ENCODE measurements at places on chromosomes 2 and 18. TPM values are rescaled to one million over a fixed set of nuclear protein-coding genes. Genes with fewer than 3 reads are reported as not detected.
A peak's percentile ranks its signal among the peaks of the same experiment; 100 is the strongest.

DNA sequence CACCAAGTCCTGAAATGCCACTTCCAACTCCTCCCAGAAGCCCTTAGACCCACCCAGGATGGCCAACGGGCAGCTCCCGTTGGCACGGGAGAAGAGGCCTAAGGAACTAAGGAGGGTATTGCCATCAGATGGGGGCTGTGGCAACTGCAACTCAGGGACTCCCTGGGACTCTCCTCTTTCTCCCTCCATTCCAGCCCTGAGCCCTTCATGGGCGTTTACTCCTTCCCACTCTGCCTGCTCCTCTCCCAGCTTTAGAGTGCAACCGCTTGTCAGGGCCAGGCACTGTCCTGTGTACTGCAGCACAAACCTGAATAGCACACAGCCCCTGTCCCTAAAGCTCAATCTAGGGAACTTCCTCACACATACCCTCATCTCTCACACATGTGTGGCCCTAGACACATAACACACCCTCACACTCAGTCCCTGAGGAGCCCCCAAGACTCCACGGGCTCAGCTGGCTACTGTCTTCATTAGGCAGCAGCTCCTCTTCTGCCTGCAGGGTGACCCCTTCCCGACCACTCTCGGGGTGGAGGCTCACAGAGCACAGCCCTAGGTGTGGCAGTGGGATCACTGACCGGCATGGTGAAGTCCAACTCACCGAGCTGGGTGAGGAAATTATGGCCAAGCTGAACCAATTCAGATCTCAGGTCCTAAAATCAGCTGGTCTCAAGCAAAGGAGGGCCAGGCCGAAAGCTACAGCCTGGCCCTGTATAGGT lies 316.3 kb downstream of the CELF4 start:
- no peak for DNase-seq

GRCh38 chr2:222776792-222777191 lies 84.0 kb upstream of the ACSL3 start:
- no peak for DNase-seq

DNA sequence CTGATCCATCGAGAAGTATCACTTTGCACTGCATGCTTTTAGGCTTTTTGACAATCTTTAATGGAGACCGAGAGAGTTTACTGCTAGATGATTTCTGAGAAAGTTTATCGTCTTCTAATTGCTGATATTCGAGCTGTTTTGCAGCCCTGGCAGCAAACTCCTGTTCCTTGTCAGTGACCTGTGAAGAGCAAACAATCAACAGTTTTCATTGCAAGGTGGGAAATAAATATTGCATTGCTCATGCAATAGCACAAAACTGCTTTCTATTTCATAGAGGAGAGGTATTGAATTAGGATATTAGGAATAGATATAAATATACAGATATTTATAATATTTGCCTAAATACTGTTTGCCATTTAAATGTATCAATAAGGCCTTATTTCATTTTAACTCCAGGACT lies 65.5 kb downstream of the EPB41L3 start:
- no peak for DNase-seq

- no peak for DNase-seq
Observed at GRCh38 chr2:1248187-1248586, 165.1 kb upstream of the TPO start.

- peak; percentile 28 for DNase-seq
Observed at GRCh38 chr2:240570531-240571313, 2.4 kb downstream of the RNPEPL1 start.

STPG4 gene
- 0.39 TPM for polyA plus RNA-seq

DNA sequence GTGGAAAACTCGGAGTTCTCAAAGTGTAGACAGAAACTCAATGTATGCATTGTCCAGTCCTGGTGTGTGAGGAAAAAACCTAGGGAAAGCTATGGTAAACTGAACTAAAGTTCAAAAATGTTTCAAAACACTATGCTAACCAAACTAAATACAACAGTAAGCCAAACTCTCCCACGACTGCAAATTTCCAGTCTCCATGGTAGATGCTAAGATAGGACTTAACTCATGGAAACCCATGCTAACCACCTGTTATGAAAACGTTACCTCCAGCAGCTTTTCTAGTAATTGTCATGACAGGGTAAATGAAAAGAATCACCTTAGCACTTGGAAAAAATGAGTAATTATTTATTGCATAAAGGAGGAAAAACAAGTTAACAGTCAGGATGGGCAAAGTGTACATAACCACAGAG lies 135.7 kb upstream of the EPC2 start:
- DNase-seq, result no peak

- peak; percentile 24 for DNase-seq
Observed at GRCh38 chr2:238929242-238930081, 81.6 kb downstream of the TWIST2 start.

RETSAT gene
- 30.4 TPM for polyA plus RNA-seq

DNA sequence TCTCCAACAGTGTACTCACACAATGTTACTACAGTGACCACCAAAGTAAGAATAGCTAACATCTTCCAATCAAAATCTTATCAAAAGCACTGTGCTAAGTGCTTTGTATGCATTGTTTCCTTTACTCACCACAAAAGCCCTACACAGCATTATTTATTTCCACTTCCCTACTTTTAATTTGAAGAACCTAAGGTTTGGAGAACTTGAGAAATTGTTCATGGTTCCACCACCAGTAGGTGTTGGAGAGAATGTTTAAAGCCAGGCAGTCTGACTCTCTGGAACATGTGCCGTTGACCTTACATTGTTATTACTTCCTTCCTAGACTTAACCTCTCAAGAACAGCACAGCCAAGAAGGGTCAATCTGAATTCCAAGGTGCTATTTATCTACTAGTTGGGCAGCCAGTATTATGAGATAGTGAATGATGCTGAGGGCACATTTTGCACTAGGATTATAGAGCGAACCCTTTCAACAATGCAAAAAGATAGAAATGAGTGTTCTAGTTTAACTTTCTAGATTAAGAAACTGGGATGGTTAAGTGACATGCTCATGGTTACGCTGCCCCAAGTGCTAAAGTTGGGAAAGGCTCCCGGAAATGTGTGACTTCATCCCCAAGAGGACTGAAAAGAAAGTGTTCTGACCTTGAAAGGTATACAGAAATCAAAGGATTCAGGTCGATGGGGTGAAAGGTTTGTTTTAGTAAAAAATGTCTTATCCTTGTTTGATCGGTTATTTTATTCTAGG lies 55.2 kb upstream of the FAM136A start:
- DNase-seq, result no peak

DNA sequence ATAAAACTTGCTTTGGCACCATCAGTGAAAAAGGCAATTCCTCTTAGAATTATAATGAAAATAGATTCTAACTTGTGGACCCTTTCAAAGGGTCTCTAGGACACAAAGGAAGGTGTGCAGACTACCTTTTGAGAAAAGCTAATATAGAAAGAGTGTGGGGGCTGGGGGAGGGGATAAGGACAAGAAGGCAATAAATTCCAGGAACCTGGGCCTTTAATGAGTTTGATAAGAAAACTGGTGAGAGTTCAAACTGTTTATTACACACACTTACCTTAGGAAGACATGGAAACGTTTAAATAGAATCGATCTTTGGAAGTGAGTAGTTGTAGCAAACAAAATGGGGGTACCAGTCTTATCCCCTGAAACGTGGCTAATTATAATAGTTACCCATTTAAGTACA lies 39.6 kb upstream of the PGAP1 start:
- DNase-seq, result no peak

Data from left lung (tissue), 14 donors.